ENCODE measurements at places on chromosomes 7 and 10. TPM values are rescaled to one million over a fixed set of nuclear protein-coding genes. Genes with fewer than 3 reads are reported as not detected.

JCAD gene
- total RNA-seq: not detected

GRCh38 chr7:1460821-1461645 lies 1.8 kb upstream of the MICALL2 start:
- no peak for DNase-seq

PIK3AP1 gene
- 5.7 TPM for total RNA-seq

SEC23IP gene
- 16.2 TPM for total RNA-seq

- no peak for DNase-seq
Measured at GRCh38 chr7:24701261-24702235, 55.7 kb downstream of the GSDME start.

TRIM74 gene
- 3.8 TPM for total RNA-seq

AGMO gene
- total RNA-seq: not detected

DNA sequence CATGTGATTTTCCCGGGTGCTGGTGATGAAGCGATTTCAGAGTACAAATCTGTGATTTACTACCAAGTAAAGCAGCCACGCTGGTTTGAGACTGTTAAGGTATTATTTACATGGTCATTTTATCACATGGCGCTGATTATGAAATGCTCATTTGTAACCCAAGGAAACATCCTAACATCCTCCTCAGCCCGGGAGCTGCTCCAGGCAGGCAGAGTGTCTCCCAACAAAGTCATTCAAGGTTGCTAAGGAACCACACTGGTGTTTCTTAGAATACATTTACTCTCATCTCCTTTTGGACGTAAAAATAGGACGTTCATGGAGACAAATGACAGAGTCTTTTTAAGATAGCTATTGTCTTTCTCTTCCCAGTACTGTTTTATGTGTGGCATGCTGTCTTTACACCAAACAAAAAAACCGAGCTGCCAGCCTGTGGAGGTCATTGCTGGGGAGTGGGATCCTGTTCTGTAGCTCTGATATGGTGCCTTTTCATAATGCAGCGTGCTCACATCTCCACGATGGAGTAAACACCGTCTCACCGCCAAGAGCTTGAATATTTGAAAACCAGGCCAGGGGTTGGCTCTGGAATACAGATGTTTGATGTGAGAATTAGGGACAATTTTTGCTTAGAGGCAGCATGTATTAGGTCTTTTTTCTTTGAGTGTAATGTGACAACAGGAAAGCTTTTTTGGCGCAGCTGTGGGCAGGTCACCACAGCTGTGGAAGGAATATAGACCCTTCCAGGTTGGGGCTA lies 119.6 kb downstream of the DOCK1 start:
- DNase-seq: no peak

GRCh38 chr7:101234636-101235035 lies 3.0 kb downstream of the CLDN15 start:
- no peak for DNase-seq
